ENCODE measurements at places on chromosomes 7 and 10.
A peak's percentile ranks its signal among the peaks of the same experiment; 100 is the strongest.

DNA sequence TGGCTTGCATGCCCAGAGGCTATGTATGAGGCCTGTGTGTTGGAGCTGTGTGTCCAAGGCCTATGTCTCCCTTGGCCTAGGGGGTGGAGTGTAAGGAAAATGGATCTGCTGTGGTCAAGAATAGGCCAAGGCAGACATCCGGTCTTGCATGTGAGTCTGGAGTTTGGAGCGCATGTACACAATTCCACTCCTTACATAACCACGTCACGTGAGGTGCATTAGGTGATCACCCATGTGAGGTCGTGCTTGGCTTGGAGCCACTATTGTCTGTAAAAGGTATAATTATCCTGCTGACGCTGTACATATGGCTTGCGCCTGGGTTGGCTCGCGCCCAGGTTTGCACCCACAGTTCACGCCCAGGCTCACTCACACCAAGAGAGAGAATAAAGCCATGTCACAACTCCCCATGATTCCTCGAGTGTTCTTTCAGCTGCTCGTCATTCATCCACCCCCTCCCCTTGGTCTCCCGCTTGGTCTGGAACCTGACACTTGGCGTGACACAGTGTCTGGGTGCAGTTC lies 105.5 kb downstream of the BICC1 start:
- DNase-seq: no peak

DNA sequence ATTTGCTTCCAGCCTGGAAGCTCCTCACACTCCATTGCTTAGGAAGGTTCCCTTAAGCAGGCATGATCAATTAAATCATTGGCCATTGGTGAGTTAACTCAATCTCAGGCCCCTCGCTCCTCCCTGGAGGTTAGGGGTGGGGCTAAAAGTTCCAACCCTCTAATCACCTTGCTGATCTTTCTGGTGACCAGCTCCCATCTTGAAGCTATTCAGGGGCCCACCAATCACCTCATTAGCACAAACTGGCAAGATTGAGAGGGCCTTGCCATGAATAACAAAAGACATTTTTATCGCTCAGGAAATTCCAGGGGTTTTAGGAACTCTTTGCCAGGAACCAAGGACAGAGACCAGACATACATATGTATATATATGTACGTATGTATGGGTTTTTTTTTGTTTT lies 58.4 kb downstream of the AGK start:
- no peak for DNase-seq

DNA sequence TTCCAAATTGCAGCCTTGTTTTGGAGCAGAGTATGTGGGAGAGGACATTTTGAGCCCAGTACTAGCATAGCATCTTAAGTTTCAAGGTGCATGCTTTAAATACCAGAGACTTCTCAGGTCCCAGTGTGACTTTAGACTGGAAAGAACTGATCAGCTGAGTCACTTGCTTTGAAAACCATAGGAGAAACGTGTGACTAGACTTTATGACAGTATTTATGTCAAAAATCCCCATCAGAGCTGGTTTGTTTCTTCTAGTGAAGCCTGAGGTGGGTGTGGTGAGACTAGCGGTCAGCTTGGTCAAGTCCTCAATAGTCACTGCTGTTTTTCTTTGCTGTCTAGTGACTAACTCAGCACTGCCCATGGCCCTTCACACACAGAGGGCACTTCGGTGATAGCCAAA lies 724.2 kb downstream of the GATA3 start:
- no peak for DNase-seq

GRCh38 chr7:127391591-127392181 lies 822 bp downstream of the ZNF800 start:
- peak; percentile 48 for DNase-seq

- no peak for DNase-seq
These were observed 41.8 kb downstream of the PLEKHA8 start for GRCh38 chr7:30070052-30070451.

GRCh38 chr10:80136134-80136571 lies 3.6 kb downstream of the PLAC9 start:
- DNase-seq: peak; percentile 97

- peak; percentile 61 for DNase-seq
These were observed 1.7 kb downstream of the CREB3L2 start for GRCh38 chr7:138000081-138000701.

DNA sequence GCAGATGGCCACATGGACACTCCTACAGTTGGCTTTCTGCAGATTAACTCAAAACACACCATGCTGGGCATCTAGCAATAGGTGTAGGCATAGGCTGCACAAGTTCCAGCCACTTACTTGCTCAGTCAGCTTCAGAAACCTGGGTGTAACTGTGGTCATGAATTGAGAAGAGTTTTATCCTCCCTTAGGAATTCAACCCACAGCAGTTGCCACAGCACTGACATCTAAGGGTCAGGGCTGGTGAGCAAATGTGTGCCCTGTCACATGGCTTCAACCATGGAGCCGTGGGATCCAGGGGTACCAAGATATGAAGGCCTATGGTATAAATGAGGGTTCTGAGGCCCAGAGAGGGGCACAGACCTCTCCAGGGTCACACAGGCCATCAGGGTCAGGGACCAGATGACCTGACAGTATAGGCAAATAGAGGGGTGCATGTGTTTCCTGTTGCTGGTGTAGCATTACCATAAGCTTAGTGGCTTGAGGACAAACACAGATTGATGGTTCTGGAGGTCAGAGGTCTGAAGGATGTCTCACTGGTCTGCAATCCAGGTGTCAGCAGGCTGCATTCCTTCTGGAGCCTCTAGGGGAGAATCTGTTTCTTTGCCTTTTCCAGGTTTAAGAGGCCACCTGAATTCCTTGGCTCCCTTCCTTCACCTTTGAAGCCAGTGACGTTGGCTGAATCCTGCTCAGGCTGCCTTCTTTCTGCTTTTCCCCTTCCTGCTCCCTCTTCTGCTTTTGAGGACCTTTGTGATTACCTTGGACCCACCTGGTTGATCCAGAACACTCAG lies 24.1 kb downstream of the MINDY4 start:
- DNase-seq: no peak

All from left cardiac atrium (tissue), 4 donors.